ENCODE measurements at places on chromosomes 13 and 19.

DNA sequence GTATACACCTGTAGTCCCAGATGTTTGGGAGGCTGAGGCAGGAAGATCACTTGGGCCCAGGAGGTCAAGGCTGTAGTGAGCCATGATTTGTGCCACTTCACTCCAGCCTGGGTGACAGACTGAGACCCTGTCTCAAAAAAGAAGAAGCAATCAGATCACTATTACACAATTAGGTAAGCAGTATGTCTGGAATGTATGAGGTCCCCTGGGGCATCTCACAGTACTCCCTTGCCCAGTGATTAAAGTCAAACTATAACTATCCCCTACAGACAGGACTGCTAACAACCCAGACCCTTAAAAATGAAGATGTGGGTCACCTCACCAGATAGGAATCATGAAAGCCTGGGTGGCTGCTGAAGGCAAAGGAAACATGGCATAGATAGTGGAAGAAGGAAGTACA, 9.4 kb upstream of the PAN3 start:
- DNase-seq = no peak

DNA sequence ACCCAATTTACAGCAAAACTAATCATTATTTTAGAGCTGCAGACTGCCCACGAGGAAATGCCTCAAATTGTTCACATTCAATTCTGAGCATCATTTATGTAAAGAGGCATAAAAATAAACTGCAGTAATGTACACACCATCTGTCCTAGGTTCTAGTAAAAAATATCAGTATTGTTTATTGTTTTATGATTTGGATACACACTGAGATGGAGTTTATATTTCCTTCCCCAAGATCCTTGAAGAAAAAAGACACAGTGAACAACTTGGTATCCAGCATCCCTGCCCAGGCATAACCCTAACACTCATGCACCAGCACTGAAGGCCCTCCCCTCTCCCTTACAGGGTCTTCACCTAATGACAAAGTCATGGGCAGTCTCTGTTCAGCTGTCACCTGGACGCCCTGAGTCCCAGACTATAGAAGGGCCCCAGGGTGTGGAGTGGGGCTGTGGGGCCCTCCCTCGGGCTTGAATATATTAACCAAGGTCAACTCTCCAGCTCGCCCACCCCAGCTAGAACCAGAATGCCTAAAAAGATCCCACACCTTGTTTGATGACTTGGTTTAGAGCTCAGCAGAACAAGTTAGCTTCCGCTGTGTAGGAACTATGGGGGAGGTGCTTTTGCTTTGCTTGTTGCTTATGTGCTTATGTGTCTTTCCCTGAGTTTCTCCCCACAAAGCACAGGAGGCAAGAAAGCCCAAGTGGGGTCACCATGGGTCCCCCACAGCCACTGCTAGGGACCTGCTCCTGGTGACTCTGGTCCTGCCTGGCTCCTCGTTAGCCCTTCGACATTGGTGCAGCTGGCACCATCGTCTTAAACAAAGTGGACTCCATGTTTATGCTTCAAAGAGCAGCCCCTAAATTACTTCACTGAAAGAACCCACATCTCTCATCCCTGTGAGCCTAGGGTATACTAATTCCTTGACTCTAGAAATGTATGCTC, 111.1 kb downstream of the COL4A1 start:
- DNase-seq = no peak

- peak; percentile 55 for DNase-seq
These were observed 473 bp upstream of the ITM2B start for GRCh38 chr13:48232420-48233045.

DNA sequence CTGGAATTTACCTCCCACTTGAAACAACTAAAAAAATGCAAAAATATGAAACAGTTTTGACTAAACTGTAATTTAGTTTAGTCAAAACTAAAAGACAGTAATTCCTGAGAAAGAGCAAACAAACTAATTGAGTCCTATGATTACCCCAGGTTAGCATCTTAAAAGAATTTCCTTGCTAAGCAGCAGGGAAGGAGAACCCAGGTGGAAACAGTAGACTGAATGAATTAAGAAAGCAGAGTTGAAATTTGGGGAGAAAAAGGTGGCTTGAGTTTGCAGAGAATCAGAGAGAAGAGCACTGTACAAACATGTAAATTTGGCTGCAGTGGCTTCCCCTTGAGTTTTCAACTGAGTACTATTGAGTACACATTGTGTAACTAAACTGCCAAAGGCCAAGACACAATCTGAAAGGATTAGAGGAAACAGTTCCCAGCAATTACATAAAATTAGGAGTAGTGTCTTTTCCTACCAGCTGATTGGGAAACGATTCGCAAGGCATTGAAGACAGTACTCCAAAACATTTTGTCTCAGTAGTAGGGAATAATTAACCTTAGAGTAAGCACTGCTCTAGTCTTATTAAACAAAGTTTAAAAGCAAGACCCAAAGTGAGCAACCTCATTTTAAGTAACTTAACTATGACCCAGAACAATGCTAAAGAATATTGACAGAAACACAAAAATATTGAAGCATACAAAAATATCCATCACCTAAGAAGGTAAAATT, 820.5 kb downstream of the DACH1 start:
- DNase-seq = no peak

- no peak for DNase-seq
These were observed 6.1 kb downstream of the OSCAR start for GRCh38 chr19:54094426-54095000.
